Smooth muscle cell of the coronary artery (primary cell): ENCODE measurements at places on chromosomes 1 and 21. TPM values are rescaled to one million over a fixed set of nuclear protein-coding genes. Genes with fewer than 3 reads are reported as not detected.

The SH3D21 gene
- 2.7 and 3.2 TPM in 2 replicates for total RNA-seq

The TRIM45 gene
- 1.5 and 2.9 TPM in 2 replicates for total RNA-seq

The TNNI3K gene
- 0.53 and 0.94 TPM in 2 replicates for total RNA-seq

The TIPRL gene
- 36.7 and 61.2 TPM in 2 replicates for total RNA-seq

The LCE1B gene
- not detected in 2 replicates for total RNA-seq

The CYP4Z1 gene
- total RNA-seq: not detected in 2 replicates

The BRDT gene
- total RNA-seq: not detected in 2 replicates

The RIMKLA gene
- total RNA-seq: not detected in 2 replicates

The DHRS3 gene
- 31.7 and 446 TPM in 2 replicates for total RNA-seq

The PEX11B gene
- 22.6 and 25.1 TPM in 2 replicates for total RNA-seq

The ARHGAP29 gene
- 19.3 and 68.2 TPM in 2 replicates for total RNA-seq

The HPCA gene
- total RNA-seq: not detected in 2 replicates

The IL20 gene
- not detected in 2 replicates for total RNA-seq

The LIN28A gene
- 0.08 TPM in 1 of 2 replicates, not detected in the other for total RNA-seq

The LMOD1 gene
- 2.7 and 7.4 TPM in 2 replicates for total RNA-seq

The HOOK1 gene
- 1.5 TPM in 1 of 2 replicates, not detected in the other for total RNA-seq

The CELA2B gene
- total RNA-seq: not detected in 2 replicates

The RXRG gene
- not detected in 2 replicates for total RNA-seq

The TNN gene
- not detected in 2 replicates for total RNA-seq

The IBA57 gene
- total RNA-seq: 1.5 and 2.3 TPM in 2 replicates

The OR2T33 gene
- not detected in 2 replicates for total RNA-seq

The C1orf185 gene
- total RNA-seq: not detected in 2 replicates

The AGT gene
- total RNA-seq: 0.45 and 6.8 TPM in 2 replicates

The ZNF362 gene
- total RNA-seq: 2.6 and 4.6 TPM in 2 replicates

The HJV gene
- not detected in 2 replicates for total RNA-seq

The KRTAP12-1 gene
- total RNA-seq: not detected in 2 replicates

The ZYG11A gene
- total RNA-seq: 0.15 and 0.23 TPM in 2 replicates

The C1QTNF12 gene
- 0.35 and 0.53 TPM in 2 replicates for total RNA-seq

The ADGRL2 gene
- 71.3 and 131 TPM in 2 replicates for total RNA-seq

The A3GALT2 gene
- not detected in 2 replicates for total RNA-seq

The LORICRIN gene
- total RNA-seq: not detected in 2 replicates

The CLK2 gene
- total RNA-seq: 27.1 and 64.4 TPM in 2 replicates

The S100A4 gene
- total RNA-seq: 109 and 280 TPM in 2 replicates

The PAQR6 gene
- 0.12 and 0.23 TPM in 2 replicates for total RNA-seq

The PAPPA2 gene
- total RNA-seq: 0.53 and 9.0 TPM in 2 replicates

The METTL25B gene
- 5.7 and 8.7 TPM in 2 replicates for total RNA-seq

The RNU1-3 gene
- total RNA-seq: 2,564 and 3,022 TPM in 2 replicates

The CGN gene
- total RNA-seq: 0.30 and 0.35 TPM in 2 replicates

The CFAP141 gene
- not detected in 2 replicates for total RNA-seq

The DNAJC8 gene
- 26.1 and 46.2 TPM in 2 replicates for total RNA-seq

The IFI16 gene
- 43.4 and 96.5 TPM in 2 replicates for total RNA-seq
